ENCODE measurements at places on chromosomes 5 and 9. TPM values are rescaled to one million over a fixed set of nuclear protein-coding genes. Genes with fewer than 3 reads are reported as not detected.
A peak's percentile ranks its signal among the peaks of the same experiment; 100 is the strongest.

DNA sequence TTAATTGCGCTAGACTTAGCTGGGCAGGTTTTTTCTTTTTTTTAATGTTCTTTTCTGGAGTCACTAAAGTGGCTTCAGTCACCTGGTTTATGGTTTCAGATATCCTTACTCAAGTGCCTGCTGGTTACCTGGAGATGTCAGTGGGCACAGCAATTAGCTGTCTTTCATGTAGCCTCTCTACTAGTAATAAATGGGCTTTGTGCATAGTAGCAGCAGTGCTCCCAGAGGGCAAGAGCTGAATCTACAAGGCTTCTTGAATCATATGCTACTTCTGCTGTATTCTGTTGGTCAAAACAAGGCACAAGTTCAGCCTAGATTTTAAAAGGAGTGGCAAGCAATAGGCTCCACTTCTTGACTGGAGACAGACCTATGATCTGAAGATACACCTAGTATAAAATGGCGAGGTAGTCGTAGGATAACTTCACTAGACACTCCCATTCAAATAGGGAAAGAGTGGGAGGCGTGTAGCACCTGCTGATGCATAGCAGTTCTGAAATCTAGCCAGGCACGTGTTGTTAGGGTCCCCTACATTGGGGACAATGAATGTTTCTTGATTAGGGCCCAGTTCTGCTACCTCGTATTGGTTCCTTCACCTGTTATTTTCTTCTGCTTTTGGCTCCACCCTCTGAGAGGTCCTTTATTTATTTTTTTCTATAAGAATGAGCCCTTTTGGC is 7.0 kb downstream of the SCAMP1 start:
- DNase-seq: no peak

Gene EQTN
- 0.32 TPM for total RNA-seq

Gene FABP6
- not detected for total RNA-seq

- no peak for DNase-seq
These were observed 14.0 kb upstream of the HRCT1 start for GRCh38 chr9:35892051-35892450.

DNA sequence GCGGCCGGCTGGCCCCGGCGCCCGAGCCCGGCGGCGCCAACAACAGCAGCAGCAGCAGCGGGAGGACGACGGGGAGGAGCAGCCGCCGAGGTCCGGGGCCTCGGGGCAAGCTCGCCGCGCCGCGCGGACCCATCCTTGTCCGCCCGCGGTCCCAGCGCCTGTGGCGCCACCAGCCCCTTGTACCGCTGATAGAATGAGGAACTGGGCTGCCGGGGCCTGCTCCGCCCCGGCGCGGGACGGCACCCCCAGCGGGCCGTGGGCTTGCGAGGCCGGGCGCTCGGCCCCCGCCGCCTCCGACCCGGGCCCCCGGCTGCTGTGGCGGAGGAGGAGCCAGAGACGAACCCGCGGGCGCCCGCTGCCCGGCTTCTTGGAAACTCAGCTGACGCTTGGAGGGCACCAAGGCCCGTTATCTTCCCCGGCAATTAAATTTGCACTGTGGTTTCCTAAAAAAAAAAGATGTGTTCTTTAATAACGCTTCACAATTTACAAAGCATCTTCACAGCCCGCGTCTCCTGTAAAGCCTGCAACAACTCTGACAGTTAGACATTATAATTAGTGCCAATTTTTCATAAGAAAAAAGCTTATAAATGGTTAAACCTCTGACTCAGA is at the start of gene ARSB:
Gene ARSB (minus strand): TSS at position 195 of the 609 bp plus-strand sequence. CDS start 62 bp downstream, at position 133.
- peak; percentile 36 for DNase-seq

DNA sequence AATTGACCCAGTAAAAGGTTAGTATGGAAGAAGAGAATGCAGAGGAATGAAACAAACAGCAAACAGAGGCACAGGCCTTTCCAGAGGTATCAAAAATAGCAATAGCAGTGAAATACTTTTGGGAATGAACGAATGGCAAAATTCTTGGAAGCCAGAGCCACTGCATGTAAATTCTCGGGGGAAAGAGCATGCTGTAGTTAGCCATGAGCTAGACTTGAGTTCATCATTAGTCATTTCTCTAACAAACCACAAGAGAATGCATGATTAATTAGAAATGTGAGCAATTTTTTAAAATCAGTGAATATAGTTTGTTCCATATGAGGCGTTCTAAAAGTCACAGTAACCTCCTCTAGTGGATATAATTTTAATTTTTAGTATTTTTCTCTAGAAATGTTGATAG is 170.3 kb upstream of the PRR16 start:
- no peak for DNase-seq

- no peak for DNase-seq
These were observed 273.2 kb downstream of the FAM170A start for GRCh38 chr5:119902593-119902992.

GRCh38 chr5:111606194-111606593 is 93.9 kb upstream of the STARD4 start:
- DNase-seq: no peak

Gene LEAP2
- 42.4 TPM for total RNA-seq

- DNase-seq: no peak
These were observed 10.8 kb downstream of the TRMO start for GRCh38 chr9:97911528-97911927.

- DNase-seq: no peak
These were observed 2.5 kb downstream of the DOK3 start for GRCh38 chr5:177507165-177507564.

Gene MAMDC4
- total RNA-seq: 38.6 TPM

GRCh38 chr5:170538096-170538465 is 34.3 kb downstream of the KCNIP1 start:
- no peak for DNase-seq

- DNase-seq: no peak
These were observed 4.0 kb upstream of the SEPTIN8 start for GRCh38 chr5:132781029-132781428.

DNA sequence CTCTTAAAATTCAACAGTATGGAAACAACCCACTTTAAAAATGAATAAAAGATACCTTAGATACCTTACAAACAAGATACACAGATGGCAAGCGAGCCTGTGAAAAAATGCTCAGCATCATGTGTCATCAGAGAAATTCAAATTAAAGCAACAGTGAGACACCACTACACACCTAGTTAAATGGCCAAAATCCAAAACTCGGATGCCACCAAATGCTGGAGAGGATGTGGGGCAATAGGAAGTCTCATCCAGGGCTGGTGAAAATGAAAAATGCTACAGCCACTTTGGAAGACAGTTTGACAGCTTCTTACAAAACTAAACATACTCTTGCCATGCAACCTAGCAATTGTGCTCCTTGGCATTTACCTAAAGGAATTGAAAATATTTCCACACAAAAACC is 17.9 kb downstream of the DUSP1 start:
- no peak for DNase-seq

Gene TSSK1B
- 0.20 TPM for total RNA-seq

Gene PCDHA5
- total RNA-seq: 1.2 TPM

Gene PCDHB5
- 8.0 TPM for total RNA-seq

Gene TMEM215
- not detected for total RNA-seq

- no peak for DNase-seq
These were observed 138.0 kb downstream of the MTX3 start for GRCh38 chr5:79853028-79853427.

Measured in mucosa of gallbladder (tissue), 1 donor.